Stimulated activated CD4-positive, alpha-beta T cell treated with anti-CD3 and anti-CD28 coated beads, Interleukin-4, amount 100 ng/mL, for 1 hour (primary cell): ENCODE measurements at places on chromosomes 3 and 15.

GRCh38 chr3:187979564-187979963 lies 174.4 kb upstream of the LPP start:
- DNase-seq, result no peak

DNA sequence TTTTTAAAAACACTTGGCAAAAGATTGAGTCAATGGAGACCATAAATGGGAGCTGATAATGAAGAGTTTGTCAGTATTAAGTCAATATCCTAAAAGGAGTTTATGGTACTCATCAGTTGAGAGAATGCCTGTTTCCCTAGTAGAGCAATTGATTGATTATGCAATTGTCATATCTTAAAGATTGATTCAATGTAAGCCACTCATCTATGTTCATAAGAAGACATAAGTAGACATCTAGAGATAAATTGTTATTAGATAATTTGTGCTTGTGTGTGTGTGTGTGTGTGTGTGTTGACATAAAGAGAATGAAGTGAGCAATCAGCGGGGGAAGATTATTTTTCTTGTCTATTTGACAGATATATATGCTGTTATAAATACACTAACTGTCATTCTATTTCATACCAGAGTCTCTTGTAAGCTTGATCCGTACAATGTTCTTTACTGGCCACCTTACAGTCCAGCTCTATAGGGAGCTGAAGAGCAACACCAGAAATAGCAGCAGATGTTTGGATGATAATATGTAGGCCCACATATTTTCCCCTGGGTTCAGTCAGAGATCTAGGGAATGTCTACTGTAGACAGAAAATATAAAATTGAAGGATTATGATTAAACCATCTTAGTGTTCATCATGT lies 848.6 kb upstream of the EPHA6 start:
- no peak for DNase-seq

DNA sequence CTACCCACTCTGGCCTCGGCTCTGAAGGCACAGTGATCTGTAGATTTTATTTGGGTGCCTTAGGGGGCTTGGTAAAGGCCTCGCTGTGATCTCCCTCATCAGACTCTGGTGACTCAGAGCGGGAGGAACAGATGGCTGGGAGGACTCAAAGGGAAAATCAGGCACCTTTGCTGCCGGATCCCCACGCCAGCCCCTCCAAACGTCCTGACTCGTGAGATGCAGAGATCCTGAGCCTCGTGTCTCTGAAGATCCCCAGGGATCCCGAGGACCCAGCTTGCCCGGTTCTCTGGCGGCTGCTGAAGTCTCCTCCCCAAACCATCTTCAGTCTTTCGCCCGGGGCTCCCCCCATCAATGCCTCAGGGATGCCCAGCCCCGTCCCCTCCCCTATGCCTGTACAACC lies 32.8 kb downstream of the MUC20 start:
- DNase-seq, result no peak

- no peak for DNase-seq
Observed at GRCh38 chr15:25812073-25812472, 51.1 kb downstream of the ATP10A start.

GRCh38 chr3:4645468-4645867 lies 152.3 kb downstream of the ITPR1 start:
- no peak for DNase-seq

DNA sequence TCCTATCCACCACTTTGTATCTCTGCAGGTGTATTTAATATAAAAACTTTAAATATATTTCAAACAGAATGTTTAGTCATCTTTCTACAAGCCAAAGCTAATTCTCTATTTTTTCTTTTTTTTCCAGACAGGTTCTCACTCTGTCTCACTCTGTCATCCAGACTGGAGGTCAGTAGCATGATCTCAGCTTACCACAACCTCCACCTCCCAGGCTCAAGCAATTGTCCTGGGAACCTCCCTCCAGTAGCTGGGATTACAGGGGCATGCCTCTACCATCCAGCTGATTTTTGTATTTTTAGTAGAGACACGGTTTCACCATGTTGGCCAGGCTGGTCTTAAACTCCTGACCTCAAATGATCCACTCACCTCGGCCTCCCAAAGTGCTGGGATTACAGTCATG lies 202.6 kb downstream of the VGLL3 start:
- no peak for DNase-seq

DNA sequence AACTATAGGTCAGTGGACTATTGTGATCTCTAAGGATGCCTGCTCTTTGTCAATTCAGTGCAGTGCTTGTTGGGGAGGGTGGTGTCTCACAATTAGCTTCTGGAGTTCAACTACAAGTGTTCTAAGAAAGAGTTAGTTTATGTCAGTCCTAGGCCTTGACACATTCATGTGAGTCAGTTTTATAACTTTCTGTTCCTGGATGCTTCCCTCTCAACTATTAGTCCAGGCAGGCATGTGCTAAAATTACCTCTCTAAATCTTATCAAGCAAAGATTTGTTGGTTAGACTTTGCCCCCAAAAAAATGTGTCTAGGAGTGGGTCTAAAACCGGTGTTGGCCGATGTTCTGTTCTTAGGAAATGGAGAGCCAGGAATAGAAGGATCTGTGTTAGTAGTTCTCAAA lies 378.3 kb downstream of the IL5RA start:
- DNase-seq, result no peak

DNA sequence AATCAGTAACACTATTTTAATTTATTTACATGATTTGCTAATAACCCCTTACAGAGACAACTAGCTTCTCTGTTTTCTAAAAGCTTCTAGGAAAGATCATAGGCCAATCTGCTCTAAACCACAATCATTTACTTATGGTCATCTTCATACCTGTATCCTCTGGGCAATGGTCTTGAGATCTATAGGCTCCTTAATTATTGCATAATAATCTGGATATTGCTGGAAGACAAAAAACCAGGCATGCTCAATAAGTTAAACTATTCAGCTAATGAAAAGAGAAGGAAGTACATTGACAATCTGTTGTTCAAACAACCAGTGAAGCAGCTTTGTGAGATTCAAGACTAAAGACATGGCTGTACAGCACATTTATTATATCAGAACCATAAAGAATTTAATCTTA lies 34.1 kb downstream of the PBRM1 start:
- DNase-seq, result no peak

DNA sequence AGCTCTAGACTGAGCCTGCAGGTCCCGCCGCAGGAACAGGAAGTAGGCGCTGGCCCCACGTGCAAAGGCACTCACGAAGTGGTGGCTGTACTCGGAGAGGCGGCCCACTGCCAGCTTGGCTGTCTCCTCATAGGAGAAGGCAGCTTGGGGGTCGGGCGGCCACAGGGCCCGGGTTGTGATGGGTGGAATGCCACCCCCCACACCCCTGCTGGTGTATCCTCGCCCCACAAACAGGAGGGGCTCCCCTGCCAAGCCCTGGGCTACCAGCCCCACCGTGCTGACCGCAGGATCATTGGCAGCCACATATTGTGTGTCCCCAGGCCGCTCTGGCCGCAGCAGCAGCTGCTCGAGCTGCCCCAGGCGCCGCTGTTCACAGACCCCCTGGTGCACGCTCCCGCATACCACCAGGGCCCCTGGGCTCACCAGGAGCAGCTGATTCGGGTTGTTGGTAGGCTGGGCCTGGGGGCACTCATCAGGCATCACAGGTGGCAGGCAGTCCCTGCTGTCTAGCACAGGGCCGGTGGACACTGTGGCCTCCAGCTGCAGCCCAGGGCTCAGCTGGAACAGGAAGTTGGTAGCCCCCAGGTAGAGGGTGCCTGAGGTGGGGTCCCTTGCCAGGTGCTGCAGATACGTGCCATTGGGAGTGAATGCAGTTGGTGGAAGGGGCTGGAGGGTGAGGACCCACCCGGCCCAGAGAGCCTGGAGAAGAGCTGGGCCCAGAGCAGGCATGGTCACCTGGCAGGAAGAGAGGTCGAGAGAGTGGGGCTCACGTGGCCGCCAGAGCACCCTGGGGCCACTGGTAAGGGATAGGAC lies 5.8 kb downstream of the PLXNB1 start:
- DNase-seq, result no peak
